ENCODE measurements at places on chromosomes 12 and 14.

DNA sequence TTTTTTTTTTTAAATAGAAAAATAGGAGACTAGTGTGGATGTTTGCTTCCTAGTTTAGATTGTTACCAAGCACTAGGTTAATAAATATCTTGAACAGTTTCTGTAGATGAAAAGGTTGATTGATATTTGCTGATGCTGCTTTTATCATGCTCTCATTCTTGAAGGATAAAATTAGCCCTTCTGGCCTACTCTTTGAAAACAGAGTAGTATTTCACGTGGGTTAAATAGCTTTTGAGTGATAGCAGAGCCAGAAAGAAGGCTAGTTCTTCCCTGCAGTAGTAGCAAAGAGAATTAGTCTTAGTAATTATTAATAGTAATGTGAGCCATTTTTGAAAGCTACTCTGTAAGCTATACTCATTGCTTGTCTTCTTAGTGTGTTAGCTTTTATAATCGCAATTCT, 5.2 kb downstream of the NEDD1 start:
- no peak for DNase-seq

DNA sequence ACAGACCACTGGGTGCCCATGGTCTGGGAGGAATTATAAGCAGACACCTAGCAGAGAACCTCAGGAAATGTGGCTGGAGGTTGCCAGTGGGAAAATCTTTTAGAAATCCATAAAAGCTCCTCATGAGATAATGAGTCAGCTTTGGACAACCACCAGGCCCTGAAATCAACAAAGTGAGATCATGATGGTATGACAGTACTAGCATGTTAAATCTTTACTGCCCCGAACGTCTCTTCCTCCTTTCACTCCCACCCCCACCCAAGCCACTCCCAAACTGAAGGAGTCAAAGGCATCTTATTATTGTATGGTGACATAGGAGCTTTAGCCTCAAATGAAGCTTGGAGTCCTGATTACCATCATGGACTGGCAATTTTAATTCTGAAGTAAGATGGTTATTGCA, 240.0 kb downstream of the DIO2 start:
- DNase-seq: no peak

- no peak for DNase-seq
Observed at GRCh38 chr14:77786148-77786547, 13.8 kb upstream of the ADCK1 start.

DNA sequence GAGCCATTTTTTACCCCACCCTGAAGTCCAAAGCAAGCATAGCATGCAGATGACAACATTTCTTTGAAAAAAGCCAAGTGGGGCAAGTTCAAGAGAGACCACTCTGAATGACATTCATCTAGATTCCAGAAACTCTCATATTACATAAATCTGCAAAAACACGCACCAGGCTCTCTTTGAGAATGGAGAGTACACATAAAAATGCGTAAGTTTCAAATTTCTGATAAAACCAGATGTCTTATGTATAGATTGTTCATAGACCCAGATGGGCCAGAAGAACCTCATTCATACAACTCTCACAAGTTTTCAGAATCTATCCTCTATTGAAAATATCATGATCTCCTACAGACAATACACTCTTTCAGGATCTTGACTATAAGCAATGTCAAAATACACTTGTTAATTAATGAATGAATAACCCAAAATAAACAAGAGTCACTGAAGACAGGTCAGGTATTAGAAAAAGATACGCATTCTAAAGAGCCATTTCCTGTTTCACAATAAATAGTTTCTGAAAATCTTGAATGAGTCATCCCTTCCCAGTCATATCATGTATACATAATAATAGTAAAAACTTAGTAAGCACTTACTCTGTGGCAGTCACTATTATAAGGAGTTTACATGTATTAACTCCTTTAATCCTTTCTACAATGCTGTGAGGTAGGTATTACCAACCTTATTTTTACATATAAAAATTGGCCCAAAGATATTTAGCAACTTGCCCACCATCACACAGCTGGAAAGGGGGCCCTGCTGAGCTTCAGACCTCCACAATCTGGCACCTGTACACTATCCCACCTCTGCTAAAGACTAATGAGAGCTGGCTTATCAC, 72.0 kb downstream of the PPP2R5E start:
- DNase-seq: no peak

DNA sequence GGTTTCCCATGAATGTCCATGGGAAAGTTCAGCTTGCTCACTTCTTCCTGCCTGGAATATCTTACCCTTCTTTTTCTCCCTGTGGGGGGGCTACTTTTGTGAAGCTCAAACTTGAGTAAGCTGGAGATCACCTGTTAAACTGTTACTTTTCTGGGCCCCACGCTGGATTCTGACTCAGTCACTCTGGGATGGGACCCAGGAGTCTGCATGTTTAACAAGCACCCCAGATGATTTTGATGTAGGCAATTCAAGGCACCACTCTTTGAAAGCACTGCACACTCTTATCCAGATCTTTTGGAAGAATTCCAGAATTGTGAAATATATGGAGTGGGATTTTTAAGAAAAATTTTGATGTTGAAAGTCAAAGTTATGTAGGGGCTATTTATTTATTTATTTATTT, 46.3 kb upstream of the IGF1 start:
- DNase-seq: no peak

DNA sequence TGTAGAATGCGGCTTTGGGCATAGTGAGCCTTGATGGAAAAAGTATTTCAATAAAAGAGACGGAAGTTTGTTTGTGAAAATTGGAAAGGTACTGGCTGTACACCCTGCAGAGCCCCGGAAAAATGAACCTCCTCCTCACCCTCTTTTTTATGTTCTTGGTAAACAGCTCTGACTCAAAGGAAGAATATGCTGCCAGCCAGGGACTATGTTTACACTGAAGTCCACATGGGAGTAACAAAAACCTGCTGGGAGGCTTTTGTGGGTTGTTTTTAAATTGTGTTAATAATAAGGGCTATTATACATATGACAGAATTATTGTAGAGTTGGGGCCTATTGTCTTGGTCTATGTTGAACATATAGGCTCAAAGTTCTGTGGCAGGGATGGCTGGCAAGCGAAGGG, 70.7 kb downstream of the TTC8 start:
- DNase-seq: no peak

DNA sequence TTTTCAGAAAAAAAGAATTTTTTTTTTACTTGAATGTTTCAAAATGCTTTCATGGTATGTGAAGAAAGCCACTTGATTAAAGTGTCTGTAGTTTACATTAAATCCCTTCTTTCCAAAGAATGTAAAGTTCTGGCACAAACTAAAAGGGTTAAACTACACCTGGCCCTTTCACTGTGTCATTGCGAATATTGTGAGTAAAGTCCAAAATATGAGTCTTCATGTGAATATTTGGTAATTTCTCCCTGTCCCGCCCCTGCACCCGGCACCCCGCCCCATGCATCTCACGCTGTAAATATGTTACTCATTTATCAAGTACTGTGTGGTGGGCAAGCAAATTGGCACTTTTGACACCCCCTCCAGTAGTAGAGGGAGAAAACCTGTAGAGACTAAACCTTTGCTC, 274.7 kb downstream of the TTC6 start:
- no peak for DNase-seq

DNA sequence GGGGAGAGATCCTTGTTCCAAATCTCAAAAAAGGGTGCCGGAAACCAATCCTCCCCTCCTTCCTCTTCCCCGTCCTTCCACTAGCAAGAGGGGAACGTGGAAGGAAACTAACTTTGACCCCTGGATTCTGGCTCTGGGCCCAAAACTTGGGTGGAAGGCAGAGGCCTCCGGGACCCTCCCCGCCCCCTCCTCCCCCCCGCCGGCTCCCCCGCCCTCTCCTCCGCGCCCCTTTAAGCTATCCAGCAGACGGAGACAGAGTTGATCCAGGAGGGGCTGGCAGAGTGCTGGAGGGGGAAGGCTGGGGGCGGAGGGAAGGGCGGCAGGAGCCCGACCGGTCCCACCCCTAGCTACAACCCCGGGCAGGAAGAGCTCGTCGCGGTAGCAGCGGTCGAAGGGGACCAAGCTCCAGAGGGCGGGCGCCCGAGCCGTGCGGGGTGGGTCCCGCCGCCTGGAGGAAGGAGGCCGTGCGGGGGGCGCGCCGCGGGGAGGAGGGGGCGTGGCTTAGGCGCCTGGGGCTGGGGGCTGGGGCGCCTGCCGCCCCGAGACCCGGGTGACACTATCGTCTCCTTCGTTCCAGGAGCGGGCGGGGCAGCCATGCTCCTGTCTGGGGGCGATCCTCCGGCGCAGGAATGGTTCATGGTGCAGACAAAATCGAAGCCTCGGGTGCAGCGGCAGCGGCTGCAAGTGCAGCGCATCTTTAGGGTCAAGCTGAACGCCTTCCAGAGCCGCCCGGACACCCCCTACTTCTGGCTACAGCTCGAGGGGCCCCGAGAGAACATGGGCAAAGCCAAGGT, at the start of gene NYNRIN:
Gene NYNRIN, plus strand, starts transcription at position 351 of the 794 bp plus-strand sequence. Its CDS starts 244 bp downstream, at position 595.
- no peak for DNase-seq

GRCh38 chr12:93356214-93356613, 21.5 kb upstream of the NUDT4 start:
- DNase-seq: no peak

DNA sequence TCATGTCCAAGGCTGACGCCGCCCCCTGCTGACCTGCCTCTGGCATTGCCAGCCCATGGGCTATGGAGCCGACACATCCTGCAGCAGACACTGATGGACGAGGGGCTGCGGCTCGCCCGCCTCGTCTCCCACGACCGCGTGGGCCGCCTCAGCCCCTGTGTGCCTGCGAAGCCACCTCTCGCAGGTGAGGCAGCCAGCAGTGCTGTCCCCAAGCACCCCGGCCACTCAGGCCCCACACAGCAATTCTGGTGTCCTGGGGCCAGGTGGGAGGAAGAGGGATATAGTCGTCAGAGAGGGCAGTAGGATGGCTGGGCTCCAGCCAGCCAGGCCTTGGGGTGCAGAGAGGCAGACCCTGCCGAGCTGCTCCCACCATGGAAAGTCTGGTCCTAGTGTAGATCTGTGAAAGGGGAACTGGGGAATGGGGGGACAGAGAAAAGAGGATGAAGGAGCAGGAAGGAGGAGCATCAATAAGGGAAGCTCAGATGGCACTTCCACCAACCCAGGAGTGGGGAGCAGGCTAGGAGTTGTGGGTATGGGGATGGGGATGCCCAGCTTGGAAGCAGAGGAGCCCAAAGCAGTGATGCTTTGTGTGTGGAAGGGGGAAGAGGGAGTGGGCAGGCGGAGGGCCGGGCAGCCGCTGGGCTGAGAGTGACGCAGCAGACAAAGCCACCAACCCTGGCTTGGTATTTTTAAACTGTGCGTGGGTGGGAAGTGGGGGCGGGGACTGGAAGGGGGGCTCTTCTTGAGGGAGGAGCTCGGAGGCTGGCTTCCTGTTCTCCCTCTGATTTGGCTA, 4.7 kb downstream of the NAB2 start:
- DNase-seq: no peak

GRCh38 chr14:44204061-44204835, 302.8 kb downstream of the FSCB start:
- no peak for DNase-seq

DNA sequence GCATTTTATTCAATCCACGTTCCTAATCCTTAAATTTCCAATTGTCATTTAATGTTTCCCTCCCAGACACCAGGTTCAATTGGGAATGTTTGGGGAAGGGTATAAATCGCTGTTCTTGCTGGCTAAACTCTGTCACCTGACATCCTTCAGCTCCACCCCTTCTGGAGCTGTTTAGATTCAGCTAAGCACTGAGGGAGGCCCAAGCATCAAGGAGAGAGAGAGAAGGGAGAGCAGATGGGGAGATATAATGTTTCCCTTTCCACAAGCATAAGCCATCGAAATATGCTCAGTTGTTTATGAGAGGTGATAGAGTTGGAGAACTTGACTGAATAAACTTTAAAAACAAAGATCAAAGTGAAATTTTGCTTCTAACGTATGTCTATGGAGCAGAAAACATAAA, 1.8 kb downstream of the ABCC9 start:
- no peak for DNase-seq

GRCh38 chr14:57884175-57884574, 18.3 kb upstream of the SLC35F4 start:
- DNase-seq: no peak
